ENCODE measurements at places on chromosomes 4 and X.

- DNase-seq, result no peak
Observed at GRCh38 chr4:147299205-147299604, 181.7 kb upstream of the EDNRA start.

DNA sequence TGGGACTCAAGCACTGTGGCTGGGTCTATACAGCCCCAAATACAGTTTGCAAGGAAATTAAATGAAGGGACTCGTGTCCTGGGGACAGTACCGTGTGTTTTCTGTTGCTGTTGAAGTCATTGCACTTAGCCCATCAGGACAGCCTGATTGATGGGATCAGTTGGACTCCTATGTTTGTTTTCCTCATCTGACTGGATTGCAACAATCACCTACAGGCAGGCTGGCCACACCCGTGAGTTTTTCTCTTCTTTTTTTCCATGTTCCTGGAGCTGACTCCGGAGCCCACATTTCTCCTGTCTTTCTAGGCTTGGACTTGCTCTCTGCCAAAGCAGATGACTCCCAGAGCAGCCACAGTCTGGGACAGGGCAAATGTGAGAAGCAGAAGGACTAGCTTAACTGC lies 38.1 kb downstream of the RTL9 start:
- DNase-seq, result no peak

GRCh38 chrX:3820167-3820566 lies 106.7 kb upstream of the PRKX start:
- no peak for DNase-seq

GRCh38 chr4:21655031-21655430 lies 293.5 kb downstream of the KCNIP4 start:
- no peak for DNase-seq

DNA sequence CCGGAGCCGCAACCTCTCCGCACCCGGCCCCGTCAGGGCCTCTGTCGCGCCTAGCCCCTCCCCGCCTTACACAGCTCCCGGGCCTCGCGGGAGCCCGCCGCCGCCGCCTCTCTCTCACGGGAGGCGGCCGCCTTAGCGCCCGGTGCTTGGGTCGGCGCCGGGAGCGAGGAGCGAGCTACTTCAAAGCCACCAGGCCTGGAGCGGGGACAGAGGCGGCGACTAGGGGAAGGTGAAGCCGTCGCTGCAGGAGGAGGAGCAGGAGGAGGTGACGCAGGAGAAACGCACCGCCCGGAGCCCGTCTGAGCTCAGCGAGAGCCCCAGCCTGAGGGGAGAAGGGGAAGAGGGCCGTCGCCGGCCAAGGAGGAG lies 250 bp downstream of the USP9X start:
- peak; percentile 63 for DNase-seq

DNA sequence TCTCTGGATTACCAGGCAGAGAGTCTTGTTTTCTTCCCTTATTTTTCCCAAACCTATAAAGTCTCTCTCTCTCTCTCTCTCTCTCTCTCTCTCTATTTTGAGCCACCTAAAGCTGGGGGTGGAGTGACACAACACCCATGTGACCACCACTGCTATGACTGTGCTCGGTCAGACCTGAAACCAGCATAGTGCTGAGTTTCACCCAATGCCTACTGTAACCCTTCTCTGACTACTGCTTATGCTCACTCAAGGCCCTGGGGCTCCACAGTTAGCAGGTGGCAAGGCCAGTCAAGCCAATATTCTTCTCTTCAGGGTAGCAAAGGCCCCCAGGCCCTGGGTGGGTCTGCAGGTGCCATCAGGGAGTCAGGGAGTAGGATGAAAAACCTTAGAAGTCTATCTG lies 114.7 kb upstream of the ARMCX2 start:
- DNase-seq, result no peak

DNA sequence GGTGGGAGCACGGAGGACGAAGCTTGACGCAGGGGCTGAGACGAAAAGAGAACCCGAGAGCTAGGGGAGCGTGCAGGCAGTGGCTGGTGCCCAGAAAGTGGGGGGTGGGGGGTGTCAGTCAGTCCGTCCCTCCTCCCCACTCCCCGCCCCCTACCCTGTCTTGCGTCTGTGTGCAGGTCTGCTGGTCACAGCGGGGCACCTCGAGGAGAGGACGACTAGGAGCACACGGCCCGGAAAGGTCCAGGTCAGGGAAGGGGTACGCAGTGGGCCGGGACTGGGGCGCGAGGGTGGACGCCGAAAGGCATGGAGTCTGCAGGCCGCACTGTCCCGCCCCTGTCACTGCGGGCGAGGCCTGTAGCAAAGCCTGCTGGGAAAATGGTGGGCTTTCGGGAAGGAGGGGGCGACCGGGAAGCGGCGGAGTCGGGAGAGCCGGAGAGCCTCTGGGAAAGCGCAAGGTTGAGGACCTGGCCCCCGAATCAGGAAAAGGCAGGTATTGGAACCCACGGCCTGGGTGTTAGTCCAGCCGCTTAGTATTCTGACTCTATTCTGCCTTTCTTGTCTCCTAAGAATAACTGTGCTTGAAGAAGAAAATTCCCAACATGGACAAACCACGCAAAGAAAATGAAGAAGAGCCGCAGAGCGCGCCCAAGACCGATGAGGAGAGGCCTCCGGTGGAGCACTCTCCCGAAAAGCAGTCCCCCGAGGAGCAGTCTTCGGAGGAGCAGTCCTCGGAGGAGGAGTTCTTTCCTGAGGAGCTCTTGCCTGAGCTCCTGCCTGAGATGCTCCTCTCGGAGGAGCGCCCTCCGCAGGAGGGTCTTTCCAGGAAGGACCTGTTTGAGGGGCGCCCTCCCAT lies 769 bp downstream of the TCEAL1 start:
- DNase-seq, result peak; percentile 9

DNA sequence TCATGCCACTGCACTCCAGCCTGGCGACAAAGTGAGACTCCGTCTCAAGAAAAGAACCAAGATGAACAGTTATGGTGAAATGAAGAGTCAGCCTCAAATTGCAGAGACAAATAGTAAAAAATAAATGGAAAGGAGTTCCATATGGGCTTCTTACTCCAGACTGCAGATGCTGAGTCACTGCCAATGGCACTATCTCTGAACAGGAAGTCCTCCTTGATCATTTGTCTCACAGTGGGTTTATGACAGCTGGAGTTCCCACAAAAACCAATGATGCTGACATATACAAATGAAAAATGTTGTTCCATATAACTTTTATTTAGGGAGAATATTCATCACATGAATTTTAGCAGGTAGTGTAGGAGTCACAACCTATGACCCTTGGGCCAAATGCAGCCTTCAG lies 631.6 kb downstream of the PCDH18 start:
- no peak for DNase-seq

DNA sequence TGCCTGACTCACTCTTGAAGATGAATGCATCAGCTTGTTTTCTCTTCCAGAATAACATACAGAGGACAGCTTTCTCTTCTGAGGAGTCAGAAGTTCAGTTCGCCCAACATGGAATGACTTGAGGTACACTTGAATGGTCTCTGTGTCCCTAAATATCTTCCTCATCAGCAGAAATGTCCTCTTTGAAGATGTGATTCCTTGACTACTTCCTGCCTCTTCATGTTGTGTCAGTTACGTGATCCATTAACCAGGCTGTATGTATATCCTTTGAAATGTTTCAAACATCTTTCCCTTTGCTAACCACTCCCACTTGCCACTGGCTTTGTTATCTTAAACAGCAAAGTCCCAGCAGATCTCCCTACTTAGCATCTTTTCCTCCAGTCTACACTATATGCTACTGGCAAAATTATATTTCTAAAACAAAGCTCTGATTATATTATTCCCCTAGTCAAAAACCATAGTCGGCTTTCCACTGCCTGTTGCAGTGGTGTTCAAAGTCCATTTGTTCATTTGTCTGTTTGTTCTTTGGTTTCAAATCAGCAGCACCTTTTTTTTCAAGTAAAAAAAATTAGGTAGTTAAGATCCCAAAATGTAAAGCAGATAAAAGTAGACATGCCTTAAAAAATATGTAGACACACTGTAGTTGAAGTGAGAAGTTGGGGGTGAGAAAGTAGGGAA lies 82.1 kb upstream of the PAK3 start:
- no peak for DNase-seq
